ENCODE measurements at places on chromosomes 11 and 22.

DNA sequence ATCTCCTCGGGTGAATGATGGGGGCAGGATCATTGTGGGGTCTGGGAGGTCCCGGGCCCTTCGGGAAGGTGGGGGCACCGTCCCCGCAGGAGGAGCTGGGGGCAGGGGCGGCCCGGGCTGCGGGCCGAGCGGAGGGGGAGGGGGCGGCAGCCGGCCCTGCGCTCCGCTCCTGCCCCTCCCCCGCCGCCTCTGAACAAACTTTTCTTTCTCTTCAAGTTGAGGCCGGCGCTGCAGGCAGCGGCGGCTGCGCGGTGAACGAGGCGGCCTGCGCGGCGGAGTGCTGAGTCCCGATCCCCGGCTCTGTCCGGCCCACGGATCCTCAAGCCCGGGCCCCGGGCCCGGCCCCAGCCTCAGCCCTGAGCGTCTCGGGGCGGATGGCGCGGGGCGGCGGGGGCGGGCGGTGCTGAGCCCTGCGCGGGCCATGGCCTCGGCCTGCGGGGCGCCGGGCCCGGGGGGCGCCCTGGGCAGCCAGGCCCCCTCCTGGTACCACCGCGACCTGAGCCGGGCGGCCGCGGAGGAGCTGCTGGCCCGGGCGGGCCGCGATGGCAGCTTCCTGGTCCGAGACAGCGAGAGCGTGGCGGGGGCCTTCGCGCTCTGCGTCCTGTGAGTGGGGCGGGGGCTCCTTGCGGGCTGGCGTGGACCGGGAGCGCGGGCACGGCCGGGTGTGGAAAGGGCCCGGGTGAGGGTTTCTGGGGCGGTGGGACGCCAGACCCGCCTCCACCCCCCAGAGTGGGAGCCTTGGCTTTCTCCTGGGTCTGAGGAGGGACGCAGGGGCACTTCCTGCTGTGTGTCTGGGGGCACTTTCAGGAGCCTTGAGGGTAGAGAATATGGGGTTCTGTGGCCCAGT is at the start of gene INPPL1:
Gene INPPL1 (plus strand): TSS at position 204 of the 847 bp plus-strand sequence. CDS start 218 bp downstream, at position 422.
- DNase-seq, result no peak

DNA sequence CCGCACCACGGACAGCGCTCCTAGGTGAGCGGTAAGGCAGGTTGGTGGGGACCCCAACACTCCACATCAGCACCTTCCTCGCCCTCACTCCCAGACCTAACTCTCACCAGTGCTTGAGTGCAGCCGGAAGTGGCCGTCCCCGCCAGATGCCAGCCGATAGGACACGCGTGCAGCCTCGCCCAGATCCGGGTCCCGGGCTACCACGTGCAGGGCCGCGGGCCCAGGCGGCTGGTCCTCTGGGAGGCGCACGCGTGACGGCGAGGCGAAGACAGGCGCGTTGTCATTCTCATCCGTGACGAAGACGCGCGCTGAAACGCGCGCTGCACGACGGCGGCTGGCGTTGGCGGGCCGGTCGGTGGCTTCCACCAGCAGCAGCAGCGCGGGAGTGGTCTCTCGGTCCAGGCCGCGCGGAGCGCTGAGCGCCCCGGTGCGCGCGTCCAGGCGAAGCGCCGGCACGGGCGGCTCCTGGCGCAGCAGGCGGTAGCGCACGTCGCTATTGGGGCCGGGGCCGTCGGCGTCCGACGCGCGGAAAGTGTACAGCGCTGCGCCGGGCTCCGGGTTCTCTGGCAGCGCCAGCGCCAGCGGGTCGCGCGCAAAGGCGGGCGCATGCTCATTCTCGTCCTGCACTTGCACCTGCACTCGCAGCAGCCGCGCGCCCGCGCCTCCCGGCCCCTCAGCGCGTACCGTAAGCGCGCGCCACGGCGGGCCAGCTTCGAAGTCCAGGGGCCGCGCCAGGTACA is 10.8 kb upstream of the TPP1 start:
- no peak for DNase-seq

- DNase-seq, result no peak
Measured at GRCh38 chr11:66326261-66327111, 9.6 kb upstream of the CD248 start.

DNA sequence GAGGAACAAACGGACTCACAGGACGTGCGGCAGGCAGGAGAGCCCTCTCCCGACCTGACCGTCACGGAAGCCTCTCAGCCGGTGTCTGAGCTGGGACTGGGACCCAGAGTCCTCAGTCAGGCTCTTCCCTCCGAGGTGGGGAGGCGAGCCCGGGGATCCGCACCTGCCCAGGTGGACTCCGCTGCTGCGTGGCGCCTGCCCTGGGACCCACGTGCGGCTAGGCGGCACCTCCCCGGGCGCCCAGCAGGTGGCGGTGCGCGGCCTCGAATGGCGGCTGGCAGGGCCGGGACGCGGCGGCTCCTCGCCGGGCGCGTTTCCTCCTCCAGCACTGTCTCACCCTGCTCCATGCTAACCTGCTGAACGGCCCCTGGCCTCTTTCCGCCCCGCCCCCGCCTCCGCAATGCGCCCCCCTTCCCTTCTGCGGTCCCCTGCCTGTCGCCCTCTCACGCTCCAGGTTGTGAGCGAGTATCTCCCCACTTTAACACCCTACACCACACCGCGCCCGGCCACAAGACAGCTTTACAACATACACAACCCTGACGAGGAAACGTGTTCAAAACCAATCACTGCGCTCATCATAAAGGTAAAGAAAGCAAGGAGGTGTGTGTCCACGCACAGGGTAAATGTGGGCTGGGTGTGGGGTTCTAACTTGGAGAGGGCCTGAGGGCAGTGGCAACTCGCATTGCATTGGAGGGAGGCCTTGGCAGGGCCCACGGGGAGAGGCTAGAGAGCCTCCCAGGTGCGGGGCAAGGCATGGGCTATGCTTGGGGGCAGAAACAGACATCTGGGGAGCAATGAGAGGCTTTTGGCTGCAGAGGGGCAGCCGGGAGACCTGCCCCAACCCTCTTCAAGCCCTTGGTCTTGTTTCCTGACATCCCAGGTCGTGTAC is 25.9 kb upstream of the ATXN10 start:
- peak; percentile 61 for DNase-seq

DNA sequence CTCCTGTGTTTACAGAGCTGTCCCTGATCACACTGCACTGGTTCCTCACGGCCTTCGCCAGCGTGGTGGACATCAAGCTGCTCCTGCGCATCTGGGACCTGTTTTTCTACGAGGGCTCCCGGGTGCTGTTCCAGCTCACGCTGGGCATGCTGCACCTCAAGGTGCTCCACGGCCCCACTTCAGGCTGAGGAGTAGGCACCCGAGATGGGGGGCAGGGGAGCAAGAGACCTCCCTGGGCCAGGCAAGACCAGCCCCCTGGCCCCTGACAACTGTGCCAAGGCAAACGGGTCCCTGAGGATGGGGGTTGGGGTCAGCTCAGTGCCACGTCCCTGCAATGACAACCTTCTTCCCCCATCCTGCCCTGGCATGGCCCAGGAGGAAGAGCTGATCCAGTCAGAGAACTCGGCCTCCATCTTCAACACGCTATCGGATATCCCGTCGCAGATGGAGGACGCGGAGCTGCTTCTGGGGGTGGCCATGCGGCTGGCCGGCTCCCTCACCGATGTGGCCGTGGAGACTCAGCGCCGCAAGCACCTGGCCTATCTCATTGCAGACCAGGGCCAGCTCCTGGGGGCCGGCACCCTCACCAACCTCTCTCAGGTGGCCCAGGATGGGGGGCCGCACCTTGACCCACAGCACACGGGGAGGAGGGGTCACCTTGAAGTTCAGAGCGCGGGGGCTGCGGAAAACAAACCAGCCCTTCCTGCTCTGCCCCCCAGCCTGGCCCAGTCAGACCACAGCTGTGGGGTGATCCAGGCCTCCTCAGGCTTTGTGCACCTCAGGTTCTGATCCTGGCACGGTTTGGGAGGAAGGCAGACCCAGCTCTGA is 35.9 kb downstream of the SGSM3 start:
- no peak for DNase-seq

DNA sequence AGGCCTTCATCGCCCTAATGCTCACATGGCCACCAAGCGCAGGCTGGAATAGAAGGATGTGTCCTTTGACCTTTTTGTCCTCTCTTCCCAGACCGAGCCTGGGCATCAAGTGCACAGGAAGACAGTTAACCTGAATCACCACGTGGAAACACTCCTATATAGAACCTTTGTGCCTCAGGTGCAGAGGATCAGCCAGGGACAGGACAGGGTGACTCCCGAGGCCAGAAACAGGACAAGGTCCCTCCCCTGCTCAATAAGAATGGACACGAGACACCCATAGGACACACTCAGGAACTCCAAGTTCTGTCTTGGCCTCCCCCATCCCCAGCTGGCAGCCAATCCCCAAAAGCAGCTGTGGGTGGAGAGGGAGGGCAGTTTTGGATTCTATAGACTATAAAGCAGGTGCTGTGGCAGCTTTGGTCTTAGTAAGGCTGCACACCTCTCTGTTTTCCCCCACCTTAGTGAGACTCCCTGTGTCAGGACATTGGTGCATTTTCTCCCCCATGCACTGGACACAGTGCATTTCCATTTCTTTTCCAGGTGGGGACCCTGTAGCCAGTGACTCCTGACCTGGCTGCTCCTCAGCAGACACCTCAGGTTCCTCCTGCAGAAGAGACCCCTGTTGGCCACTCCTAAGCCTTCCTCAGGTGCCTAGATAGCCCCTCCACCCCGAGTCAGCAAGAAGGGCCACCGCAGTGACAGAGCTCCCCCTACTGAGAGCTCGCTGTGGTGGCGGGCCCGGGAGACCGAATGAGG is 43.6 kb upstream of the POU2AF1 start:
- peak; percentile 53 for DNase-seq

DNA sequence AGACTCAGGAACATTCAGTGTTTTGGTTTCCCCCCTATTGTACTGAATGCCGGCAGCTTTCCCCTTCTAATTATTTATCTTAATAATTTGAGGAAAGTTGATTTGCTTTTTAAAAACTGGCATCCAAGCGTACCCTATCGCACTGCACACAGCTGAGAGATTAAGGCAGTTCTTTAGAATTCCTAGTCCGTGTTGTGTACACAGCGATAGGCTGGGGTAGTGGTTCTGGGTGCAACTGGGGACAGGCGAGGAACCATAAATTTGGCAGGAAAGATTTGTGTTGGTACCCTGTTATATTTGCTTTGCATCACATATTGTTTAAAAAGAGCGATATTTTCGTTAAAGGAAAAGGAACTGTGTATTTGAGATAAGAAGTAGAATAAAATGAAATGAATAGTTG is 39.2 kb downstream of the PTPRJ start:
- no peak for DNase-seq

DNA sequence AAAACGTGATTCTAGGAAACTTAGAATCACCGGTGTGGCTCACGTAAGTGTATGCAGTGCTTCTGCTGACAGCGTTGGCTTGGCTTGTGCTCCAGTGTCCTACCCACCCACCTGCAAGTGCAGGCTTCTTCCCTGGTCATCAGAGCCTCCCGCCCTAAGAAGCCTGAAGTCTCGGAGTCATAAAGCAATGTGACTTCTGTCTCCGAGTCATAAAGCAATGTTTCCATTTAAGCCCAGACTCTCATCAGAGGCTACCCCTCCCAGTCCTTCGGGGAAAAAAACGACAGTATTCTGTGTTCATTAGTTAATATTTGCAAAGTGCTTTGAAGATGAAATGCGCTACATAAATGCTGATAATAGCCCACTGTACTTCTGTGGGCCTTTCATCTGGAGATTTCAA is 293.8 kb downstream of the OPCML start:
- DNase-seq, result no peak

- no peak for DNase-seq
Measured at GRCh38 chr11:126450806-126451205, 95.3 kb downstream of the ST3GAL4 start.

GRCh38 chr11:115420505-115420904 is 83.7 kb downstream of the CADM1 start:
- DNase-seq, result no peak

DNA sequence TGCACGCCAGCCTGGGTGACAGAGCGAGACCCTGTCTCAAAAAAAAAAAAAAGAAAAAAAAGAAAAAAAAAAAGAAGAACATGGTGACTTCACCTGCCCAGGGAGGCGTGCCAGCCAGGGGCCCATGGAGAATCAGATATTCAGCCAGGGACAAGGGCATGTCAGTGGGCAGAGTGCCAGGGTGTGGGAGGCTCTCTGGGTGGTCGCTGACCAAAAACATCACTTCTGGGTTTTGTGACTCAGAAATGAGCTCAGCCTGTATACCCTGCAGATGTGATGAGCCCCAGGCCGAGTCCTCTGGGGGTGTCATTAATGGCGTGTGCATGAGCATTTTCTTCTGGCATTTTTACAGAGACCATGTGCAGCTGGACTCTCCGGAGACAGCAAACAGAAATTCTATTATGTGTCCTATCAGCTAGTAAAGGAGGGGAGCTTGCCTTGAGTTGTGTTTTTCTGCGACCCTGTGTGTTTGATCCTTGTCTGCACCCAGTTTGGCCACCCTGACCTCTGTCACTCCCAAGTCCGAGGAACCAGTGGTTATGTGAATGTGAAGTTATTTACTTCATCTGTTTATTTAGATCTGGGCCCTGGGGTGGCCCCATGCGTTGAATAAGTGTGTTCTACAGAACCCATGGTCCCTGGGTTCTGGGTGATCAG is 53.6 kb downstream of the BCR start:
- DNase-seq, result no peak

DNA sequence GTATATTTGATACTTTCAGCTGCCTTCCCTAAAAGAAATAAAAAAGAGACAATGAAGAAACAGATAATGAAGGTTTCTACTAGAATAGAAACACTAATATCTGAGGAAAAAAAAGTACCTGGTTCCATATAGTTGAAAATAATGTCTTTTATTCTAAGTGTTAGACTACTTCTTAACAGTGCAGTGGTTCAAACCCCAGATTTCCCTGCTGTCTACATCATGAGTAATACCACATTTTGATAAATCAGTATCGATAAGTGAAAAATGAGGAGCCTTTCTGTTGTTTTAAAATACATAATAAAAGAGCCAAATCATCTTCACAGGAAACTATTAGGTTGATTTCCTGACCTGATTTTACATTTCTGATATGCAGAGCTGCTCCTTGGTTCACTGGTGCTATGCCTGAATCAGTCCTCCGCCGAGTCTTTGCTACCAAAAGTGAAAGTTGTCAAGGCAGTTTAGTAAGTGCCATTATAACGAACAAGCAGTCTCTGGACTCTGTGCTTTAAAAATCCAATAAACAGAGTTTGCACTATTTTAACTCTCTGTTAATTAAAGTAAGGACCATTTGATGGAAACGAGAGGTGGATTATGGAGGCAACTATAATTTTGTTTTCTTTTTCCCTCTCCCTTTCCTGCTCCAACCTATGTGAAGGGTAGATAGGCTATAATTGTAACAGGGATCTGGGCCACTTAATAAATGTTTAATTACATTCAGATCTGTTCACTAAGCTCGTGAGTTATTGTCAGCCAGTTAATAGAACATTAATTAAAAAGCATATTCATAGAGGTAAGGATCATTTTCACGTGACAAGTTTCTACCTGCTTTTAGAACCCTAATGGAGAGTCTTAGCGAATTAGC is 724.5 kb upstream of the RAG2 start:
- no peak for DNase-seq

GRCh38 chr22:40348025-40348658 is 1.8 kb downstream of the ADSL start:
- peak; percentile 43 for DNase-seq
